Umbilical cord (tissue), 2 donors: ENCODE measurements at places on chromosomes 4 and X.

- no peak for DNase-seq
These were observed 516.3 kb downstream of the BCOR start for GRCh38 chrX:39581411-39581810.

GRCh38 chr4:10007793-10008608 lies 13.3 kb downstream of the SLC2A9 start:
- no peak for DNase-seq

DNA sequence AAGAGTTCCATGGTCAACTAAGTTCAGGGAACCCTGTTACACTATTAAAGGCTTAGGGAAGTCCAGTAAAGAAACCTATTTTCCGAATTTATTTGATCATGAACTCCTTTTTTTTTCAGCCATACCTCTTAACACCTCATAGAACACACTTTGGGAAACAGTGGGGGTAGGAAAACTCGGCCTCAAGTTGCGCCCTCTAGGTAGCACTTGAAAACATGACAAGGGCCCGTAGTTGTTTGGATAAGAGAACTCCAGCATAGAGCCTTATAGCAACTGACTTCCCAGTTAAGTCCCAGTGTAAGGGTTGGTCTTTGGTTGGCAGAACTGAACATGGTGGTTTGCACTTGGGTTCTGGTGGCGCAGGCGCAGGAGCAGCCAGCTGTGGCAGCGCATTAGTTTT lies 14.4 kb downstream of the OGT start:
- no peak for DNase-seq

GRCh38 chr4:26938516-26938915 lies 77.9 kb downstream of the STIM2 start:
- DNase-seq = no peak

- no peak for DNase-seq
These were observed 14.5 kb upstream of the LRBA start for GRCh38 chr4:151029537-151029936.

DNA sequence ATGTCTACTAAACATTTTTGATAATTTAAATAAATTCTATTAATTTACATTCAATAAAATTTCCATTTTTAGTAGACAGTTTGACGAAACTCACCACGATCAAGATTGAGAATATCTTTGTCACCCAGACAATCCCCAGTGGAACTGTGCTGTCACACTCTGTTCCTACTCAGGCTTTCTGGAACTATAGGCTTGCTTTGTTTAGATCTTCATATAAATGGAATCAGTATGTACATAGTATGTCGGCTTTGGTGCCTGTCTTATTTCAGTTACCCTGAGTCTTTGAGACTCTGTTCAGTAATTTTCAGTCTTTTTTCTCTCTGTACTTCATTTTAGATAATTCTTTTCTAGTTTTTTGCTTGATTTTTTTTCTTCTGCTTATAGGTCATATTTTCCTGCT lies 163.5 kb upstream of the EMCN start:
- no peak for DNase-seq

DNA sequence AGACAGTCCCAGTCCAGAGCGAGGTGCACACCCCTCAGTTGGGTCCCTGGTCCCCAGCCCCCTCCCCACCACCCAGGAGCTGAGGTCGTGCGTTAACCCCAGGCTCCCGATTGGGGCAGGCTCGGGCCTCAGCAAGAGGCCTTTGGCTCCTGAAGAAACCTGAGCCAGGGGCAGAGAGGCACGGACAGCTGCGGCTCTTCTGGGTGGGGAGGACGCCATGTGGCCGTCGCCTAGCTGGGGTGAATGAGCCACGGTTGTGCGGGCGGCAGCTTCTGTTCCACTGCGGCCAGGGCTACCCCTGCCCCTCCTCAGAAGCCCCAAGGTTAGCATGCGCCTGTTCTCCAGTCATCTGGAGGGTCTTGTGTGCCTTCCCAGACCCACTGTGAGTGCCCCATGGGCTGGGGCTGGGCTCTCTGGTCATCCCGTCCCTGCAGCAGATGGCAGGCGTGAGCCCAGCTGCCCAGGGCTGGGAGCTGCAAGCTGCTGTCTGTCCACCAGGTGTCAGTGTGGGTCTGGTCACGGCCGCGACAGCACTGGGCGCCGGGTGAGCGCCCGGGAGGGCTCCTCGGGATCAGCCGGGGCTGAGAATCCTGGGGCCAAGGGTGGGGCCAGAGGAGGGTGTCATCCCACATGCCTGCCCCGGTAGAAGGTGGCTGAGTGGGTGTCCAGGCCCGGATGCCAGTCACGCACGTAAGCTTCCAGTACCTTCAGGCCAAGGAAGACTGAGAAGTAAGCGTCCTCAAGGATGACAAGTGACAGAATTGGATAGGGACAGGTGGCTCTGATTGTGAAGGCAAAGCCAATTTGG lies 21.9 kb downstream of the ATP2B3 start:
- peak; percentile 53 for DNase-seq

DNA sequence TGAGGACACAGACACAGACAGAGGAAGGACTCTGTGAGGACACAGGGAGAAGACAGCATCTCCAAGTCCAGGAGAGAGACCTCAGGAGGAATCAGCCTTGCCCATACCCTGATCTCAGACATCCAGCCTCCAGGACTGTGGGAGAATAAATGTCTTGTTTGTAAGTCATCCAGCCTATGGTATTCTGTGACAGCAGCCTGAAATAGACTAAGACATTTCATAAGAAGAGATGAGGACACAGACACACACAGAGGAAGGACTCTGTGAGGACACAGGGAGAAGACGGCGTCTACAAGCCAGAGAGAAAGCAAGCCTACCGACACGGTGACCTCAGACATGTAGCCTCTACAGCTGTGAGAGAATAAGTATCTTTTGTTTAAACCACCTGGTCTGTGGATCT lies 112.1 kb downstream of the DHRSX start:
- no peak for DNase-seq

GRCh38 chr4:20253735-20254409 lies 2.2 kb downstream of the SLIT2 start:
- DNase-seq = peak; percentile 57

GRCh38 chrX:45849261-45849862 lies 648.7 kb upstream of the DIPK2B start:
- DNase-seq = peak; percentile 48

GRCh38 chr4:79645942-79646341 lies 237.9 kb upstream of the GK2 start:
- DNase-seq = no peak

GRCh38 chrX:46381630-46382029 lies 163.6 kb downstream of the ZNF674 start:
- peak; percentile 2 for DNase-seq
